ENCODE measurements at places on chromosomes 7 and 10.

- peak; percentile 24 for DNase-seq
- H3K4me3 ChIP-seq: no peak overlapping the region
- H3K27me3 ChIP-seq: peaks cover 6% of the 10 kb centered on the region
- no peak overlapping the region for H3K27ac ChIP-seq
- H3K36me3 ChIP-seq: no peaks in the 10 kb centered on the region
- no peaks in the 10 kb centered on the region for H3K4me1 ChIP-seq
Observed at GRCh38 chr7:93902777-93903423, 3.5 kb upstream of the GNGT1 start.

- DNase-seq: peak; percentile 37
- H3K27ac ChIP-seq: peak overlapping the region; percentile 0
- H3K4me3 ChIP-seq: peak overlapping the region; percentile 5
- H3K36me3 ChIP-seq: no peaks in the 10 kb centered on the region
Observed at GRCh38 chr7:26090927-26091519, 61.0 kb upstream of the NFE2L3 start.

GRCh38 chr10:52744057-52744805 lies 28.4 kb downstream of the MBL2 start:
- no peaks in the 10 kb centered on the region for H3K27me3 ChIP-seq
- H3K27ac ChIP-seq: no peak overlapping the region
- no peaks in the 10 kb centered on the region for H3K36me3 ChIP-seq
- H3K4me3 ChIP-seq: no peak overlapping the region

- H3K27ac ChIP-seq: no peak overlapping the region
- H3K27me3 ChIP-seq: no peaks in the 10 kb centered on the region
- H3K4me3 ChIP-seq: no peak overlapping the region
- DNase-seq: no peak
- peaks cover 21% of the 10 kb centered on the region for H3K4me1 ChIP-seq
Observed at GRCh38 chr7:155189590-155189989, 108.1 kb upstream of the INSIG1 start.

GRCh38 chr7:155357573-155358041 lies 59.9 kb downstream of the INSIG1 start:
- H3K4me1 ChIP-seq: no peaks in the 10 kb centered on the region
- H3K27me3 ChIP-seq: peaks cover 19% of the 10 kb centered on the region
- no peak overlapping the region for H3K4me3 ChIP-seq

GRCh38 chr7:147595042-147595441 lies 995.5 kb upstream of the C7orf33 start:
- no peaks in the 10 kb centered on the region for H3K36me3 ChIP-seq
- H3K27ac ChIP-seq: no peak overlapping the region
- DNase-seq: no peak
- H3K4me1 ChIP-seq: no peaks in the 10 kb centered on the region

- no peak overlapping the region for H3K27ac ChIP-seq
- H3K4me1 ChIP-seq: no peaks in the 10 kb centered on the region
- no peak overlapping the region for H3K4me3 ChIP-seq
- H3K27me3 ChIP-seq: no peaks in the 10 kb centered on the region
- H3K36me3 ChIP-seq: no peaks in the 10 kb centered on the region
Observed at GRCh38 chr10:29057822-29058331, 231.0 kb upstream of the LYZL1 start.

DNA sequence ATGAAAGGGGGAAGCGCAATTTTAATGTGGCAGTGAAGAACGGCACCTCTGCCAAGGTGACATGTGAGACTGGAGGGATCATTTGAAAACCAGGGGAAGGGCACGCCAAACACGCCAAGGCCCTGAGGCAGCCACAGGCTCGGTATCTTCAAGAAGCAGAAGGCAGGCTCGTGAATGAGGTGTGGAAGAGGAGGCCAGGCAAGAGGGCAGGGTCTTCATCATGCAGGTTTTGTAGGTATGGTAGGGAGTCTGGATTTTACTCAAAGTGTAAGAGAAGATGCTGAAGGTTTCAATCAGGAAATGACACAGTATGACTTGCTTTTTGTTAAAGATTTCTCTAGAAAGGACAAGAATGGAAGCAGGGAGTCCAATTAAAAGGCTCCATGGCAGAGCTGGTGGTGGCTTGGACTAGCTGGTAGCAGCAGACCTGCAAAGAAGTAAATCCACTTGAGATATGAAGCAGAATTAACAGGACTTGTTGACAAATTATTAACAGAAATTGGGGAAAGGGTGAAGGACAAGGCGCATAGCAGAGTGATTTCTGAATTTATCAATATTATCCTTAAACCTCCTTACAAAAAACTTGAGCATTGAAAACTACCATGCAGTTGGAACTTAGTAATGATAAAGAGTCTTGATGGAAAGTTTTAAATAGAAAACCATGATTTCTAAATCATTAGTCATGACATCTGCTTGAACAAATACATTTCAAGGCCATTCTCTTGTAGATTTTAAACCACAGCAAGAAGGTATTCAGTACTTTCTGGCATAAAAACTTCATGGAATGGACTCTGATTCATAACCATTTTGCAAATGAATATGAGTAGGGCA lies 70.4 kb downstream of the COA1 start:
- peak overlapping the region; percentile 82 for H3K27ac ChIP-seq
- peaks cover 46% of the 10 kb centered on the region for H3K36me3 ChIP-seq
- H3K4me3 ChIP-seq: peak overlapping the region; percentile 4
- H3K4me1 ChIP-seq: peaks cover 51% of the 10 kb centered on the region
- no peak for DNase-seq

GRCh38 chr7:99457650-99458493 lies 8.1 kb downstream of the ATP5MF start:
- peaks cover 15% of the 10 kb centered on the region for H3K4me1 ChIP-seq
- H3K36me3 ChIP-seq: peaks cover 67% of the 10 kb centered on the region
- H3K27ac ChIP-seq: no peak overlapping the region
- no peak overlapping the region for H3K4me3 ChIP-seq
- no peak for DNase-seq
- no peaks in the 10 kb centered on the region for H3K27me3 ChIP-seq

- H3K4me3 ChIP-seq: no peak overlapping the region
- H3K27ac ChIP-seq: no peak overlapping the region
- H3K4me1 ChIP-seq: no peaks in the 10 kb centered on the region
- H3K36me3 ChIP-seq: no peaks in the 10 kb centered on the region
- H3K27me3 ChIP-seq: no peaks in the 10 kb centered on the region
Observed at GRCh38 chr7:84651876-84652275, 457.3 kb upstream of the SEMA3A start.

GRCh38 chr7:145737617-145738016 lies 379.0 kb upstream of the CNTNAP2 start:
- no peak overlapping the region for H3K4me3 ChIP-seq
- H3K36me3 ChIP-seq: no peaks in the 10 kb centered on the region
- no peaks in the 10 kb centered on the region for H3K4me1 ChIP-seq
- H3K27ac ChIP-seq: no peak overlapping the region
- no peak for DNase-seq
- H3K27me3 ChIP-seq: no peaks in the 10 kb centered on the region

- DNase-seq: no peak
- H3K27ac ChIP-seq: peak overlapping the region; percentile 12
- no peaks in the 10 kb centered on the region for H3K27me3 ChIP-seq
- peaks cover 61% of the 10 kb centered on the region for H3K36me3 ChIP-seq
Observed at GRCh38 chr7:157143788-157144187, 5.1 kb downstream of the UBE3C start.

Measured in activated CD8-positive, alpha-beta T cell treated with anti-CD3 and anti-CD28 coated beads, Interleukin-2, amount 10 ng/mL, durations not matched to agents 7 days and 5 days (primary cell).